ENCODE measurements at places on chromosomes 5 and 9.

DNA sequence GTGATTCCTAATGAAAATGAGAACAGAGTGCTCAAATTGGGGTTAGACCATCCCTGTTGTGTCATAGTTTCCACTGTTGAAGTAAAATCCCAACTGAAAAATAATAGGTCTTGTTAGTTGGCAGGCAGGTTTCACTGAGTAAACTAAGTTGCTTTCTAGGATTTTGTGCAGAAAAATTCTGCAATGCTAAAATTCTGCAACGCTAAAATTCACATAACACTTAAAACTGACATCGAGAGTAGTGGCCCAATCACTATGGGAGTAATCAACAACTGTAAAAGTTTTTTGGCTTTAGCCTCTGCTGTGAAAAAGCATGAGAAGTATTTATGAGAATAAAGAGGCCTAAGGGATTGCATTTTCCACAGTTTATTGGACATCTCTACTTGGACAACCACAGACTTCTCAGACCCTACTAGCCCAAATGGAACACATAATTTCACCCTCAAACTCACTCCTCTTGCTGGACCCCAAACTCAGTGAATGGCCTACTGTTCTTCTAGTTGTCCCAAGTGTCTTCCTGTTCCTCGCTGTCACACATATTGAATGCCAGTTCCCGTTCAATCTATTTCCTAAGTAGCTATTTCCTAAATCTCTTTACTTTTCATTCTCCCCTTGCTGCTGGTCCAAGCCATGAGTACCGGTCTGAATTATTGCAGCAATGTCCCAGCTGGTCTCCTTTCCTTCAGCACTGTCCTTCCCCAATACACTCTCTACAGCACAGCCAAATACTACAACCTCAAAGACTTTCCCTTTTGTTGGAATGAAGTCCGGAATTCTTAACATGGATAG is 355.4 kb downstream of the PDE4D start:
- DNase-seq: no peak

DNA sequence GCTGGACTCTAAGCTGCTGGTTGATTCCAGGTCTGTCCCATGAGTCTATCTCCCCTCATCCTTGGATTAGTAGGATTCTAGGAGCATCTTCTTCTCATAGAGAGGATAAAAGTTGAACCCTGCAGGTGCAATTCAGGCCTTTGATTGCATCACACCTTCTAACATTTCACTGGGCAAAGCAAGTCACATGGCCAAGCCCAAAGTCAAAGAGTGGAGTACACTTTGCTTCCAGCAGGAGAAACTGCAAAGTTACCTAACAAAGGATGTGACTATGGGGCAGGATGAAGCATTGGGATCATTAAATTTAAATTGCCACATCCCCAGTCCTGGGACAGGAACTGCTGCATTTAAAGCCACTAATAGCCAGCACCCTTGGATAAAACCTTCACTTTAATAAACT is 51.0 kb upstream of the EGFLAM start:
- DNase-seq: no peak

DNA sequence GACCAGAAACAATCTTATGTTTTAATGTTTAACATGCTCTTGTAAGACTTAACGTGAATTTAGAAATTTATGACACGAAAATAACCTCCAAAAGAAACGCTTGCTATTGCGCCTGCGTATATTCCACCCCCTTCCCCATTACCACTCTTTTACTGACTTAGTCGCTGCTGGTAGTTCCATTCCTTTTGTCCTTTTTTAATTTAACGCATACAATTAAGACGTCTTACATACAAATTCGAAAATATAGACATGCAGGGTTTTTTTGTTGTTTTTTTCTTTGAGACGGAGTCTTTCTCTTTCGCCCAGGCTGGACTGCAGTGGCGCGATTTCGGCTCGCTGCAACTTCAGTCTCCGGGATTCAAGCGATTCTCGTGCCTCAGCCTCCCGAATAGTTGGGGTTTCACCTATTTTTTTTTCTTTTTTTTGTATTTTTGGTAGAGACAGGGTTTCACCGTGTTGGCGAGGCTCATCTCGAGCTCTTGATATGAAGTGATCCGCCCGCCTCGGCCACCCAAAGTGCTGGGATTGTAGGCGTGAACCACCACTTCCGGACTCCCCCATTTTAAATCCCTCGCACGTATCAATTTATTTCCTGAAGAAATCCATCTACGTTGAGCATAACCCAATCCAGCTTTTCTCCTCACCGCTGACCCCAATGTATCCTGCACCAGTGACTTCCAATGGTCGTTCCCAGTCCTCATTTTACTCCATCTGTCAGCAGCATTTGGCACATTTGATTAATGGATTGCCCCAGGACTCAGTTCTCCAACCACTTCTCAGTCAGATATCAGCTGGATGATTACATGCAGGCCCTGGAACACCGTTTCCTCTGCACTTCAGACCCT is 684 bp upstream of the MED7 start:
- peak; percentile 33 for DNase-seq

- no peak for DNase-seq
Measured at GRCh38 chr5:35041261-35041660, 6.5 kb downstream of the AGXT2 start.

GRCh38 chr9:85700330-85700729 is 41.4 kb downstream of the AGTPBP1 start:
- no peak for DNase-seq

DNA sequence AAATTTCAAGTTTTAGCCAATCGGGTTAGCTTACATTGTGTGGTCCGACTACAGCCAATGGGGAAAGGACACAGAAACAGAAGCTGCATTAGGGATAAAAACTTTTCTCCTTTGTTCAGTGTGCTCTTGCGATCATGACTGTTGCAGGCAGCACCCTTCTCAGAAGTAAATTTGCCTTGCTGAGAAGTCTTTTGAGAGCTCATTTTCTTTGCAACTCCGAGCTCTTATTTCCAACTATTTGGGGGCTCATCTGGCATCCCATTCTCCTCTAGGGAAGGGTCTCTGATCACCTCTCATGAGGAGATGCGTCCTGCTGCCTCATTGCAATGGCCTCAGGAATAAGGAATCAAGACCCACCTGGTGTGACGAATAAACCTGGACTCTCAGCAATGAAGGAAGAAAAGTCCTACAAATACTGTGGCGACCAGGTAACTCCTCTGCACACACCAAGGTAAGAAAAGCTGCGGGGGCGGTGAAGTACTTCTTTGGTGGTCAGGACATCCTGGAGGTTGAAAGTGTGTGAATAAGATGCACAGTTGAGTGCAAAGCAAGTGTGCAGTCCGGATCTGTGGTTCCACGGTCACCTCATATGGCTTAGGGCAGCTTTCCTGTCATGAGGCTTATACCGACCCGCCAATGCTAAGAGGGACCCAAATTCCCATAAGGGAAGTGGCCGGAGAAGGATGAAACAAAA is 20.4 kb downstream of the CNOT8 start:
- no peak for DNase-seq
